B cell (primary cell): ENCODE measurements at places on chromosomes 6 and 20.

DNA sequence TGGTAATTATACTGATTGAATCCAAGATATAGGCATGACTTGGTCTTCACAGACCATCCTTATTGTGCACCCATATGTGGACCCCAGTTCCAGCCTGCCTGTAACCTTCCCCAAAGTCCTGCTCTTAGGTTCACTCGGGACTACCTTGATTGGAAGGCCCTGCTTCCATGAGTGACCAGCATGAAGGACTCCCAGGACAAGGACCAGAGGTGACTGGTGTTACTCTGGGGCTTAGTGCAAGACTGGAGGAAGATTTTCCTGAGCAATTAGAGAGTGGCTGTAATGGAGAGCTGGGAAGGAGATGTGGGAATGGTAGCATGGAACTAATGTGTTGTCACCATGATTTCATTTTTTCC, 15.1 kb downstream of the BRD2 start:
- no peak for DNase-seq

DNA sequence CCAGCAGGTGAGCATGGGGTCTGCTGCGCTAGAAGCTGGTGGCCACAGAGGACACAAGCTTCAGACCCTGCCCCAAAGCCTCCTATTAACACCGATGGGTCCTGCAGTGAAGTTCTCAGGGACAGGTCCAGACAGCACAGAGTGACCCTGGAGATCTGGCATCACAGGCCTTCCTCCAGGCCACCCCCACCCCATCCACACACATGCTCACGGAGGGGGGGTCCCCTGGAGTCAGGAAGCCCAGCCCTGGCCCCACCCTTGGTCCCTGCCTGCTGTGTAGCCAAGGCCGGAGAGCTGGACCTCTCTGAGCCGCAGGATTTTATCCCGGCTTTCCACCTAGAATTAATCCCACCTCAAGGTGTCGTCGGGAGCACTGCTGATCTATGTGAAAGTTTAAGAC, 167.3 kb downstream of the TAF4 start:
- no peak for DNase-seq

- DNase-seq, result no peak
These were observed 177.9 kb upstream of the ZNF184 start for GRCh38 chr6:27650620-27651370.

- no peak for DNase-seq
These were observed 5.1 kb upstream of the TXLNB start for GRCh38 chr6:139296927-139297326.

DNA sequence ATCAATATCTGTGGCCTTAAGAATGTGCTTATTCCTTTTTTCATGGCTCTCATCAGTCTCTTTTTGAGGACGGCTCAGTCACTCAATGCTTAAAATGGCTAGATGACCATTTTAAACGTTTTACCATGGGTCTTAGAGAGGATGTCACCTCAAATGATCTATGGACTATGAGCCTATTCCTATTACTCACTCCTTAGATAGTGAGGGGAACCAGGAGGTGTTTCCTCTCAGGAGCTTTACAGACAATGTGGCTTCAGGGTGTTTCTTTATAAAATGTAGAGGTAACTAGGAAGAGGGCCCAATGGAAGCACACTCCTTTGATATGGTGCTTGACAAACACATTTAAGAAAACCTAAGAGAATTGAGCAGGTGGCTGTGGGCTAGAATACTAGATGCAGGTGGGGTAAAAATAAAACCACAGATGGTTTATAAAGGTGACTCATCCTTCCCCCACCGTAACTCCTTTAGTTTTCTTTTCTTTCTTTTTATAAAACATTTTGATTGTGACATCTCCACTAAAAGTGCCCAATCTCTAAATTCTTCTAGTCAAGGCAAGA, 1.5 kb upstream of the TMEM200A start:
- no peak for DNase-seq

DNA sequence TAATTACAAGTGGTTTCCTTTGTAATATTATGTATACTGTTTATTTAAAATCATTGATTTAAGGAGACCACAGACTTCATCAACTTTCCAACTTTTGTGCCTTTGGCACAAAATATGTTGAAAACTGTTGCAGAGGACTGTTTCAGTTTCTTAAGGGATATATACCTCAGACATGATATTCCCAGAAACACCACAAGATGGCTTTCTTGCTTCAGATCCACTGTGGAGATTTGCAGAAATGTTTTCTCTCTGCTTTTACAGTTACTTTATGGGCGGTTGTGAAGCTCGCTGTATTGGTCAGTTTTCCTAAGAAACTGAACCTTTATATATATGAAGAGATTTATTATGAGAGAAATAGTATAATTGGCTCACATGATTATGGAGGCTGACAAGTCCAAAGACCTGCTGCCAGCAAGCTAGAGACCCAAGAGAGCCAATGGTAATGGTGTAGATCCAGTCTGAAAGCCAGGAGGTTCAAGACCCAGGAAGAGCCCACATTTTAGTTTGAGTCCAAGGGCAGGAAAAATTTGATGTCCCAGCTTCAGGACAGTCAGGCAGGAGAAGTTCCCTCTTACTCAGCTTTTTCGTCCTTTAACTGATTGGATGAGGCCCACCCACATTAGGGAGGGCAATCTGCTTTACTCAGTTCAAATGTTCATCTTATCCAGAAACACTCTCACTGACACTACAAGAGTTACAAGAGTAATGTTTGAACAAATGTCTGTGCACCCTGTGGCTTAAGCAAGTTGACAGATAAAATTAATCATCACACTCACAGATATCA, 12.8 kb downstream of the ME1 start:
- DNase-seq, result no peak

GRCh38 chr6:26470643-26471042, 12.9 kb downstream of the BTN2A1 start:
- no peak for DNase-seq

DNA sequence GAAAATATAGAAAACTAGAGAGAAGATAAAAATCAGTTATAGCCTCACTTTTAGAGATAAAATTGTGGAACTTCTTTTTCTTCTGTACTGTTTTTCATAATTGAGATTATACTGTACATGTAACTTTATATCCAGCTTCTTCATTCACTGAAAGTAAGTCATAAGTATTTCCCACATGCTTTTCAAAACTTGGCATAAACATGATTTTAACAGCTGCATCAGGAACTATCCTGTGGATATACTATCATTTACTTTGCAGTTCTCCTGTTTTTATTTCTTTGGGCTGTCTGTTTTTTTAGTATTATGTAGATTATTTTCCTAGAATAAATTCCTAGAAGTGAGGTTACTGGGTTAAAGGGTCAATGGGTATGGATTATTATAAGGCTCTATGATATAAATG, 14.8 kb downstream of the DSTN start:
- DNase-seq, result no peak

- DNase-seq, result no peak
These were observed 10.5 kb downstream of the RAE1 start for GRCh38 chr20:57361517-57361916.

- no peak for DNase-seq
These were observed 22.1 kb upstream of the ADGRF1 start for GRCh38 chr6:47064274-47064673.

GRCh38 chr6:150876598-150876997, 11.1 kb downstream of the MTHFD1L start:
- DNase-seq, result no peak

GRCh38 chr6:136523196-136523595, 27.0 kb downstream of the MAP7 start:
- DNase-seq, result no peak

- DNase-seq, result no peak
These were observed 1019.5 kb upstream of the CITED2 start for GRCh38 chr6:140393665-140394540.

DNA sequence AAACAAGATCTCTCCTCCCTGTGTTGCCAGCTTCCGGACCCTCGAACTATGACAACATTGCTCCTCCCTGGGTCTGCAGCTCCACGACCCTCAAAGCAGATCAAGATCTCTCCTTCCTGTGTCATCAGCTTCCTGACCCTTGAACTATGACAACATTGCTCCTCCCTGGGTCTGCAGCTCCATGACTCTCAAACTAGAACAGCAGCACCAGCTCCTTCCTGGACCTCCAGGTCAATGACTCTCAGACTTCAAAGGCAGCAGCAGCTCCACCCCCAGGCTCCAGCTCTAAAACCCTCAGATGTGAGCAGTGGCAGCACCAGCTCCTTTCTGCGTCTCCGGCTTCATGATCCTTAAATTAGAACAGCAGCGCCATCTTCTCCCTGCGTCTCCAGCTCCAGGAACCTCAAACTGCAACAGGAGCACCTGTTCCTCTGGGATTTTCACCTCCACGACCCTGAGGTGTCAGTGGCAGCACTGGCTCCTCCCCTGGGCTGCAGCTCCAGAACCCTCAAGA, 341.0 kb upstream of the SULF2 start:
- DNase-seq, result no peak

DNA sequence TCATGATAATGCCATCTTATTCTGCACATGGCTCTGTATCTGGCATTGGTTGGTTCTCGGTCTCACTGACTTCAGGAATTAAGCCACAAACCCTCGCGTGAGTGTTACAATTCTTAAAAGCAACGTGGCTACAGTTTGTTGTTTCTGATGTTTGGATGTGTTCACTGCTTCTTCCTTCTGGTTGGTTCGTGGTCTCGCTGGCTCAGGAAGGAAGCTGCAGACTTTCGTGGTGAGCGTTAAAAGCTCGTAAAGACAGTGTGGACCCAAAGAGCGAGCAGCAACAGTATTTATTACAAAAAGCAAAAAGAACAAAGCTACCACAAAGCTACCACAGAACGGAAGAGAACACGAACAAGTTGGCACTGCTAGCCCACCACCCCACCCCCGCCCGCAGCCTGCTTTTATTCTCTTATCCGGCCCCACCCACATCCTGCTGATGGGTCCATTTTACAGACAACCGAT, 51.1 kb downstream of the MYLIP start:
- peak; percentile 18 for DNase-seq

DNA sequence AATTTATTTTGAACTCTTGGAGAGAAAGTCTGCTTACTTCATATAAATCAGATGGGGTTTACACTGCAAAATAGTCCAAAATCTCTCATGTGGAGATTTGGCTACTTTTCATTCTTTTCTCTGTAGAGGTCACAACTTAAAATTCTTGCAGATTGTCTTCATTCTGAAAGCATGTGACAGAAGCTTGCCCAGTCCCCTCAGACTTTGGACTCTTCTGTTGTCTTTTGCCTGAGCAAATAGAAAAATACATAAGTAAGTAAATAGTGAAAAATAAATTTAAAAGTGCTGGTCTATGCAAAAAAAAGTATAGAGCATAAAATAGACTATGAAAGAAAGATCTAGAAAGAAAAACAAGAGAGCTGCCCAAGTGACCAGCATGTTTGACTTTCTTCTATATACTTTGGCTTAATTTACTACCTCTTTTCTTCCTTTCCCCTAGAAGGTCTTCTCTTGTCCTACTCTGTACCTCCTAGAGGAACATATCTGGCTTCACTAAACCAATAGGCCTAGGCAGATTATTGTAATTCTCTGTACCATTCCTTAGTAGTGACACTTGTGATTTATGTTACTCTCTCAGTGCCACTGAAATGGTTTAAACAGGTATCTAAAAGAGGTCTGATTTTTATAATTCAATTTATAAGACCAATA, 260.9 kb downstream of the TENT5A start:
- no peak for DNase-seq

DNA sequence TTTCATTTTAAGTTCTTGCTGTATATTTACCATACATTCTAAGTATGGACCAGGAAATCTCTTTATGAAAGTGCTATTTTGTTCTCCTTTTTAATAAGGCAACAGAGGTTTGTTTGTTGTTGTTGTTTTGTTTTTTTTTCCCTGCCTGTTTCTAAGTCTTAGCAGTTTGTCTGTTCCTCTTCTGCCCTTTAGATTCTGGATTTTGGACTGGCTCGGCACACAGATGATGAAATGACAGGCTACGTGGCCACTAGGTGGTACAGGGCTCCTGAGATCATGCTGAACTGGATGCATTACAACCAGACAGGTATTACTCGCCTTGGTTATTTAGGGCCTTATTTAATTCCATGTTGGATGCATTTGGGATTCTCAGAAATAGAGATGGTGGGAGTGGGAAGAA, 48.0 kb downstream of the MAPK14 start:
- peak; percentile 35 for DNase-seq

- DNase-seq, result no peak
These were observed 47.0 kb downstream of the COL19A1 start for GRCh38 chr6:69913361-69913760.

GRCh38 chr6:145110109-145110508, 625.2 kb downstream of the EPM2A start:
- no peak for DNase-seq

GRCh38 chr6:23137611-23138010, 568.2 kb downstream of the HDGFL1 start:
- no peak for DNase-seq

- no peak for DNase-seq
These were observed 176.2 kb downstream of the NFATC2 start for GRCh38 chr20:51366155-51366886.

GRCh38 chr20:33568378-33568777, 78.5 kb downstream of the CBFA2T2 start:
- DNase-seq, result peak; percentile 29

GRCh38 chr20:63574156-63574828, at the start of gene HELZ2:
HELZ2 (minus strand) TSS chr20:63574239; CDS start chr20:63572385, 1,854 bp downstream.
- DNase-seq, result peak; percentile 82

DNA sequence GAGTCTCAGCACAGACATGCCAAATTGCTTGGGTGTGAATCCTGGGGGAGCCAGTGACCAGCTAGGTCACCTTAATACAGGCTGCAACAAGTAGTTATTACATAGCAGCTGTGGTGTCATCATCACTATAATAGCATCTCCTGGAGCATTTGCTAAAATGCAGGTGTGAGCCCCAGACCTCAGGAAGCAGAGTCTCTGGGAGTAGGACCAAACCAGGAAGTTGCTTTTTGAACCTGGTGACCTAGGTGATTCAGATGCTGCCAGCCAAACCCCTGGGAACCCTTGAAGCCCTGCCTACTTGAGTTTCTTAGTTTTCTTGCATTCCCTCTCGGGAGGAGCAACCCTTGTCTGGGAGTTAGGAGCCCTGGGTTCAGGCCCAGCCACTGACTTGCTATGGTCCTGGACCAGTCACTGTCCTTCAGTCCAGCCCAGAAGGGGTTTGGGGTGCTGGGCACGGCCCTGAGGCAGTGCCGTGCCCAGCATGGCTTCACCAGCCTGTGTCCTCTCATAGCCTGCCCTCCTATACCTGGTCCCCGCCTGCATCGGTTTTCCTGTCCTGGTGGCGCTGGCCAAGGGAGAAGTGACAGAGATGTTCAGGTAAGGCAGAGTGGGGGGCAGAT, 39.3 kb upstream of the ID1 start:
- DNase-seq, result no peak

DNA sequence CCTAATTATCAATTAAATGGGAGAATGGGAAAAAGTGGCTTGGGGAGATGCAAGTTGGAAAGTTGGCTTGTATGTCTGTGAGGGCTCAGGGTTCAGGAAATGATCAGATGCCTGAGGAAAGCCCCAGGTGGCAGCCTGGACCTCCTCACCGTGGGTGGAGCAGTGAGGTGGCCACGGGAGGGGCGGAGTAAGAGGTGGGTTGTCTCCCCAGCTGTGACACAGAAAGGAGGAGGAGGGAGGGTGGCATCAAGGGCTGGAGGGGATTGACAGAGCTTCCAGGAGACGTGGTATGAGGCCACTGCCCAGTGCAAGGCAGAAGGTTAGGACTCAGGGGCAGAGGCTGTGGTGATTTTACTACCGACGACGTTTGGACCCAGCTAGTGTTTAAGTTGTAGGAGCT, 672.2 kb downstream of the PRKN start:
- DNase-seq, result no peak
